ENCODE measurements at places on chromosomes 3 and 15.

DNA sequence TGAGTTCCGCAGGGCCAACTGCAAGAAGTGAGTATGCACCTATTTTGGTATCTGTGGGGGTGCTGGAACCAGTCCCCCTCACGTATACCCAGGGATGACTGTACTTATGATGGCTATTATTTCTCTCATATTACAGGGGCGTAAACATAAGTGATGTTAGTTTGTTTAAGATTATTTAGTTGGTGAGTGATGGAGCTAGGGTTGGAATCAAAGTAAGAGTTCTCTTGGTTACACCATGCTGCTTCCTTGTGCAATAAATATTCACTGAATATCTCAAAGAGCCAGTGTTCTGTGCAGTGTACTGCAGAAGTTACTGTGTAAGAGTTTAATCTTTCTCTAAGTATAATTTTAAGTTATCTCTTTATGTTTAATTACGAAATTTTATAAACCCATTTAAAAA lies 12.8 kb upstream of the UTS2B start:
- DNase-seq: no peak

- no peak for DNase-seq
Measured at GRCh38 chr3:11260460-11260859, 11.7 kb upstream of the ATG7 start.

DNA sequence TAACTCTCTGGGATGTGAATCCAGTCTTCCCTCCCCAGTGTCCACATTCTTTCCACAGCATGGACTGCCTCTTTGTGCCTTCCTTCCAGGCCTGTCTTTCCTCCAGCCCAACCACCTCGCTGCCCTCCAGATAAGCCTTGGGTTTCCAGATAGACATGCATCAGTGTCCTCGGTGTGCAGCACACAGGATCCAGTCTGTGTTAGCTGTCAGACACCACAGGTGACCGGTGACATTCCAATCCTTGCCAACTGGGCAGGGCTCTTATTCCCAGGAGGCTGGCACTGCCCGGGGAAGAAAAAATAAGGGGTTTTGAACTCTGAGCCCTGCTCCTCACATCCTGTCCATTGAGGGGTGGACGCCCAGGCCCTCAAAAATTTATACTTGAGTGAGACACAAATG lies 6.0 kb upstream of the SLC6A1 start:
- DNase-seq: no peak

DNA sequence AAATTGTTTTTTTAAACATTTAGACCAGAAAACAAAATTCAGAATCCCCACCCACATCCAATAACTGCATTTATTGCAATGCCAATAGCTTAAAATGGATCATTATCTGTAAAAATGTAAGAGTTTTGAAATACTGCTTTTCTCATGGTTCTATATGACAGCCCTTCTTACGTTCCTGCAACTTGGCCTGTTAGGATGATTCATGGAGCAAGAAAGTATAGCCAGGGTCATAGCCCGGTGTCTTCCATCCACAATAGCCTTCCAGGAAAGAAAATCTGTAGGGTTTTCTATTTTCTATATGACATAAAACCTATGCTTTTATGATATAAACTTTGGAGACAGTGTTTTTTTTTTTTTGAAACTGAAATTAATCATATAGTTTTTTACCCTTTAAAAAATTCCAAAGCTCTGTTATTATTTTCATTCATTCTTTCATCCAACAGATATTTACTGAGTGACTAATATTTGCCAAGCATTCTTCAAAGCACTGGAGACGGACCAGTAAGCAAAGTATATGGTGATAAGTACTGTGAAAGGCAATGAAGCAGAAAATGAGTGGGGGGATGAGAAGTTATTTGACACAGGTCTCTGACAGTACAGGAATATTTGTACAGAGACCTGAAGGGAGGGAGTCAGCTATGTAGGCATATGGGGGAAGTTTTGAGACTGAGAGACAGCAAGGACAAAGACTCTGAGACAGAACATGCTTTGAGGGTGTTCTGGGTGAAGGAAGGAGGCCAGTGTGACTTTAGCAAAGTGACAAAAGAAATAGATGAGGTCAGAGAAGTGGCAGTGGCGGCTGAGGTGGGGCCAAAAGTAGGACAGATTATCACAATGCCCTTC lies 29.0 kb upstream of the SLC2A2 start:
- DNase-seq: no peak

- no peak for DNase-seq
Measured at GRCh38 chr15:31235311-31236183, 91.1 kb upstream of the KLF13 start.

DNA sequence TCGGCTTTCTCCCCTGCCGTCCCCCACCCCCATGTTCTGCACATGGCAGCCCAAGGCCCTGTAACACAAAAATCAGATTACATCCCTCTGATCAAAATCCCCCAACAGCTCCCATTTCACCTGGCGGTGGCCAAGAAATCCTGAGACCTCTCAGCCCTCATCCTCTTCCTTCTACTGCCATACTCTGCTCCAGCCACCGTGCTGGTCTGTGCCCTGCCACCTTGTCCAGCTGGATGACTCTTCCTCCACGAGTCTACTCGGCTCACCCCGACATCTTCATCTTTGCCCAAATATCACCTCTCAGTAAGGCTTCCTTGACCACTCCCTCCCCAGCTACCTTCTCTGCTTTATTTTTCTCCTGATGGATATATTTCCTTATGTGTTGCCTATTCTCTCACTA lies 3.1 kb downstream of the CCDC51 start:
- no peak for DNase-seq

DNA sequence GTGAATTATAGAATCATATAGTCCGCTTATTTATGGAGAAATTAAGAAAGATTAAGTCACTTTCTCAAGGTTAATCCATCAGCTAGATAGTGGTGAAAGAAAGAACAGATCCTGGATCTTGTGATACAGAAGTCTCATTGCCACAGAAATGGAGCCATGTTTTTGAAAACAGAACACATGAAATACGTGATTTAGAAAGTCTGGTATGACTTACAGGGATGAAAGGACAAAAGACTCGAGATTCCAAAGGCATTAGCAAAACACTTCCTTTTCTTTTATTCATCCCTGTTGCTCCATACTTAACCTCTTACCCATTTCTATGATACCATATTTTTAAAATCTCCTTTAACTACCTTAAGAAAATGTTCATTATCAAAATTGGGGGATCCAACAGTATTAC lies 40.0 kb upstream of the TEX9 start:
- DNase-seq: no peak

DNA sequence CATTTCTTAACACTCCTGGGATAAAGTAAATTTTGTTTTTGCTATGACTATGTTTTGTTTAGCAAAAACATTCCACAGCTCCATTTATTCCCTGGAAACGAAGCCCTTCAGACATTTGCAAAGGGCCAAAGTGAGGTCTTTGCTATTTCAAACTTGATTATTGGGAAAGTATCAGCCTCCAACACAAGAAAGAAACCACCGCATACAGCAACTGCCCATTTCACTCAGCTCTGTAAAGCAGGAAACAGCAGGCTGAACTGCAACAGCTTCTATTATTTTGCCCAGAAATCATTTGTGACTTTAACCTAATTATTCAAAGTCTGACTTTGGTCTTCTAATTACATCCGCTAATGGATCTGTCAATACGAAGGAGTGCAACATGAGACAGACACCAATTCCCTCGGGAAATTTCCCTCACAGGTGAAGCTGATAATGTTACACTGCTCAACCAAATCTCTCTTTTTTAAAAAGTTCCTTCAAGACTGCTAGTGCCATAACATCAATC lies 72.1 kb downstream of the RFTN1 start:
- no peak for DNase-seq

Data from stimulated activated CD4-positive, alpha-beta T cell treated with anti-CD3 and anti-CD28 coated beads, Interleukin-1b, Interleukin-23, amount 100 ng/mL, for 24 hours (primary cell).